NCI-H524 (cell line): ENCODE measurements at places on chromosomes 16 and 17.

- DNase-seq: no peak
Measured at GRCh38 chr17:50640686-50641351, 6.1 kb downstream of the ABCC3 start.

DNA sequence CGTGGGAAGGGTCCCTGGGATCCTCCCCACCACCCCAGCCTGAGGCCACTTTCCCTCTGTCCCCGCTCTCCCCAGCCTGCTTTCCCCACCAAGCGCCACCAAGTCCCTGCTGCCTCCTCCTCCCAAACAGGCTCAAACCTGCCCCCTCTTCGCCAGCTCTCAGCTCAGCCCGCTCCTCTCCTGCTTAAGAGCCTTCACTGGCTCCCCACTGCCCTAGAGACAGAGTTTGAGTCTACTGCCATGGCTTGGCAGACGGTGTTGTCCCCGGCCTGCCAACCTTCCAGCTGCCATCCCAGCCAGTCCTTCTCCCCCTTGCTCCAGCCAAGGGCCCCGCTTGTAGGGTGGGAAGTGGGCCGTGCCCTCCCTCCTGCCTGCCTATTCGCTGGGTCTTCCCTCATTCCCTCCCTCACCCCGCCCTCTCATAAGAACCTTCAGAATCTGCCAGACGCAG, 11.1 kb downstream of the IL4R start:
- DNase-seq: peak; percentile 28

- DNase-seq: no peak
Measured at GRCh38 chr16:85845266-85845665, 45.8 kb downstream of the COX4I1 start.

DNA sequence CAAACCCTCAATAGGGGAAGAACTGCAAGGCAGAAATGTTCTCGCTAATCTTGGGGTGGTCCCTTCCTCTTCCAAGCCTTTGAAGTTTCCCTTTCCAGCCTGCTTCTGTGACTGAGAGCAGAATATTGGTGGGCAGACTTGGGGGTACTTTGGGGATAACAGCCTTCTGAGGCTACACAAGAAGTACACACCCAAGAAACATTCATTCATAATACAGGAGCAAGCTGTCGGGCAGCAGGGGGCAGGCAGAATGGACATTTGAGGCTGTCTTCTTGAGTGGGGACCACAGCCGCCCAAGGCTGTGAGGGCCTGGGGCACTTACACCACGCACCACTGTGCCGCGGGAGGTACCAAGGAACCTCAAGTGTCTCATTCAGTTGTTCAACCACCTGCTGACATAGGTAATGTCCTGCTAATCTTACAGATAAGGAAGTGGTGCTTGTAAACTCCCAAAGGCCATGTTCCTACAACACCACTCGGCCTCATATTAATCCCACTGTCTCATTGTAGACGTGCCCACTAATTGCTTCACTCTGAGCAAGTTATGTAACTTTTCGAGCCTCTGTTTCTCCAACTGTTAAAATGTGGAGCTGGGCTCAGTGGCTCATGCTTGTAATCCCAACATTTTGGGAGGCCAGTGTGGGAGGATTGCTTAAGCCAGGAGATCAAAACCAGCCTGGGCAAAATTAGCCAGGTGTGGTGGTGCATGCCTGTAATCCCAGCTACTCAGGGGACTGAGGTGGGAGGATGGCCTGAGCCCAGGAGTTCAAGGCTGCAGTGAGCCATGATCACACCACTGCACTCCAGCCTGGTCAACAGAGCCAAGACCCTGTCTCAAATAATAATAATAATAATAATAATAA, 2.5 kb upstream of the MRPS23 start:
- DNase-seq: no peak

DNA sequence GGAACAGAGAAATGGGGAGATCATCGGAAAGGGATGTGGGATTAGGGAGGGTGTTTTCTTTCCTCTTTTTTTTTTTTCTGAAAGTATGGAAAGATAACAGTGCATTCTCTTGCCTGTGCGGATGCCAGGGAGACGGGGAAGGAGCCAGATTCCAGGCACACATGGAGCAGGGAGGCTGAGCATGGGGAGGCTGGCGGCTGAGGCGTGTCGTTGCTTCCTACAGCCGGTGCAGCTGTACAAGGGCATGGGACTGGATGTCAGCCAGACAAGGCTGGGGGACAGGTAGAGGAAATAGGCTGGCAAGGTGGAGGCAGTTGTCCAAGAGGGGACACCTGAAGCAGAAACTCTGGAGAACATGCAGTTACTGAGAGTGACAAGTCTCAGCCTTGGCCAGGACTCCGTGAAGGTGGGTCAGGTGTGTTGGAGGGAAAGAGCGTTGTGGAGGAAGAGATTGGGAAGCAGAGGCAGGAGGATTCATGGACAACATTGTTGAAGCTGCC, 16.6 kb upstream of the ADORA2B start:
- DNase-seq: no peak

GRCh38 chr16:66741950-66742808, 9.2 kb downstream of the DYNC1LI2 start:
- no peak for DNase-seq

GRCh38 chr16:77696149-77696548, 26.2 kb upstream of the NUDT7 start:
- DNase-seq: peak; percentile 18

GRCh38 chr16:4701791-4702465, 8.6 kb downstream of the NUDT16L1 start:
- no peak for DNase-seq

DNA sequence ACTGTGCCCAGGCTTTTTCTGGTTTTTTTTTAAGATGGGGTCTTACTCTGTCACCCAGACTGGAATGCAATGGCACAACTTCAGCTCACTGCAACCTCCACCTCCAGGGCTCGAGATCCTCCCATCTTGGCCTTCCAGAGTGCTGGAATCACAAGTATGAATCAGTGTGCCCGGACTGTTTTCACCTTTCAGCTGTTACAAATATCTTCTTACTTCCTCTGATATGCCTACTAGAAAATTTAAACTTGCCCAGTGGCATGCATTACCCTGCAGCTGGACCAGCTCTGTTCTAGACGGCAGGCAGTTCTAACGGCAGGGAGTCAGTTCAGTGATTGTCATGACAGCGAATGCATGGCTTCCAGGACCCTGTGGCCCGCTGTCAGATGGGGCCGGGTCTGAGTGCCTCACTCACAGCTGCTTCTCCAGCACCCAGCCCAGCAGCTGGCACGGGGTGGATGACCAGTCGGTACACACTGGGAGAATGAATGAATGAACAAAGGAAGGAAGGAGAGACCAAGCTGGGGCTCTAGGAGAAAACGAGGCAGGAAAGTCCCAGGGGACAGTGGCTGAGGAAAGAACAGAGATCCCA, 28.0 kb upstream of the LITAF start:
- no peak for DNase-seq

GRCh38 chr17:48644159-48644558, 18.0 kb upstream of the HOXB9 start:
- DNase-seq: no peak

DNA sequence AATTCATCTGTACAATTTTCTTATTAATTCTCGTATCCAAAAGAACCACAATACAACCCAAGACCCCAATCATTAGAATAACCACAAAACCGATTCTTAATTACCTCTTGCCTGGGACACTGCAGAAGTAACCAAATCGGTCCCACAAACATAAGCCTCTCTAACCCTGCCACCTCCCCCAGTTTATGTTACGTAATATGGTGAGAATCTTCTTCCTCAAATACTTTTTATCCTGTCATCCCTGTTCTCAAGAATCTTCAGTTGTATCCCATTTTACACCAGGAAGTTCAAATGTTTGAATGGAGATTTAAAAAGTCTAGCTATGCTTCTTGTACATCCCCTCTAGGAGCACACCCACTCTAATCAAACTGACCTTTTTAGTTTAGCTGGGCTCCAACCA, 269.3 kb upstream of the TBX2 start:
- peak; percentile 48 for DNase-seq

- no peak for DNase-seq
Measured at GRCh38 chr17:44827863-44828262, 2.2 kb downstream of the GJC1 start.

GRCh38 chr16:27843800-27844199, 219.7 kb downstream of the GSG1L start:
- DNase-seq: no peak
